ENCODE measurements at places on chromosomes 7 and 10.

DNA sequence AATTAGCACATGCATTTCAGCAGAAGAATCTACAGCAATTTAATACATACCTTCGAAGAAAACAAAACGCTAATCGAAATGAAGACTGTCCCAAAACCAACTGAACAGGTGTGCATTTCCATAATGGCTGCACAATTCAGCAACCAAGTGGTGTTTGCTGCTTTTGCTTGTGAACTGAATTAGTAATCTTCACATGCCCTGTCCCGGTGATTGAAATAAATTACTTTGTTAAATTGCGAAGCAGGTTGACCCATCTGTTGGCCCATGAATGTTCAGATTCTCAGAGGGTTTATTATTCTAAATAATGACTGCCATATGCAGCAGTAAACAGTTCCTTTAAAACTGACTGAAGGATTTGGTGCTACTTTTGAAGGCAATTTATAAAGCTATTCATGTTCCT, 445.2 kb upstream of the NFE2L3 start:
- DNase-seq, result no peak

DNA sequence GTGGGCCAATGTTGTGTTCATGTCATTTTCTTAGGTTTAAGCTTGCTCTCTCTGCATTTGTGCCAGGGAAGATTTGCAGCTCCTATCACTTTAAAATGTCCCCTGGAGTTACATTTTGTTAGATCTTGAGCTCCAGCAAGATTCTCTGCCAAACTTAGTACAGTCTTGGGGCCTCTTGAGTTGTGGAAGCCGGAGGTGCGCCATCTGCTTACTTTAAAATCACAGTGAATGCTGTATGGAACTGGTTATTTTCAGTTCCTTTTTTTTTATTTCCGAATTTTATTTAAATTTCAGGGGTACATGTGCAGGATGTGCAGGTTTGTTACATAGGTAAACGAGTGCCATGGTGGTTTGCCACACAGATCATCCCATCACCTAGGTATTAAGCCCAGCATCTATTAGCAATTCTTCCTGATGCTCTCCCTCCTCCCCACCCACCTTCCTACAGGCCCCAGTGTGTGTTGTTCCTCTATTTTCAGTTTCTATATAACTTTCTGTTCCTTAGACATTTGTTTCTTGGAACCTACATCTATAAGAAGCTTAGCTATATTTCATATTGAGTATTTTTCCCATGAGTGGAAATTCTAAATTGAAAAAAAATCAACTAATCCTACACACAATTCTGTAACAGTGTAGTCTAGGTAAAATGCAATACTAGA, 114.4 kb upstream of the CREB5 start:
- DNase-seq, result peak; percentile 29

DNA sequence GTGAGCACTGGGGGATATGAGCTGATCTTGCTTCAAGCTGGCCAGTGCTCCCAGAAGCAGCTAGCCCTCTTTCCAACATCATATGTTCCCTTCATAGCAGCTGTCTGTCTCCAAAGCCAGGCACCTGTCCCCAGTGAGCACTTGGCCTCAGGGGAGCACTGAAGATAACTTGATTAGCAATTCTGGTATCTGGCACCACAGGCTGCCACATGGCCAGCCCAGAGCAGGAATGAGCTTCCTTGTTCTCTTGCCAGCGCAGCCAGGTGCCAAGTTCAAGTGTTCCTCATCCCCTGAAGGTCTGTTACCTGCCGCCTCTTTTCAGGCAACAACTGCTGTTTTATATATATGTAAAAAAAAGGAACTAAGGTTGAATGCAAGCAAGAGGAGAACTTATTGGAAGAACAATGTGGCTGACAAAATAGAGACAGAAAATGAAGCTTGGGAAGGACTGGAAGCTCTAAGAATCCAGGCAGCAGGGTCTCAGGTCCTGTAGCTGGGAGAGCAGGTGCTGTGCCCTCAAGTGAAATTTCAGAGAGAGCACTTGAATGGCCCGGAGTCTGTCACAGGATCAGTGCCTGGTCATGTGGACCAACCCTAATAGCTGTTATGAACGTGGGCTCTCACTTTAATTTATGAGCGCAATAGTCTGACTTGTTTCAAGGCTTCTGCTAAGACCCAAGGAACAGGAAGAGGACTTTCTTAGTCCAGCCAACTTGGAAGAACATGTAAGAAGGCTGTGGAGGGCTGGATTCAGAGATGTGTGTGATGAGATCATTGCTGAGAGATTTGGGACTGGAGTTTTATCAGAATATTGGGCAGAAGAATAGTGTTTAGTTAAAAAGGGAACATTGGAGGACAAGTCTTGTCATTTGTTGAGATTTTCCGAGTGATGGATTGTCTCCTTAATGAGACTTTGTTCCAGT, 267.2 kb downstream of the GLRX3 start:
- no peak for DNase-seq

GRCh38 chr7:21568762-21569161, 25.9 kb downstream of the DNAH11 start:
- DNase-seq, result peak; percentile 48

GRCh38 chr7:130896051-130896881, 162.3 kb upstream of the KLF14 start:
- DNase-seq, result no peak

DNA sequence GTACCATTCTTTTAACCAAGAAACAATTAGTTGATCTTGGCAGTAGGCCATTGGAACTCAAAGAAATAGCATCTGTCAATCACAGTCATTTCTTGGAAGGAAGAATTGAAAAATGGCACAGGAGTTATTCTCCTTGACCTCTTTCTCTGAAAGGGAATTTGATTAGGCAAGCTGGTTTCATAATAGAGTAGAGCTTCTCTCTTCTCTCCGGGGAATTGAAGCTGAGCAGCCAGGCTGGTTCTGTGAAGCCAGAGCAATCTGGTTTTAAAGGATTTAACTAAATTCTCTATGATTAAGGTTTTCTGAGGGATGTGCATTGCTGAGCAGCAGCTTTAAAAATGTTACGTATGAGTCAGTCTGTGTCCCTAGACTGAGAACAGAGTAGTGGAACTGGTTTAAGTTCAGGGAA, 70.2 kb downstream of the AHCYL2 start:
- DNase-seq, result no peak

GRCh38 chr10:103618575-103619423, 125.3 kb downstream of the NEURL1 start:
- DNase-seq, result no peak

DNA sequence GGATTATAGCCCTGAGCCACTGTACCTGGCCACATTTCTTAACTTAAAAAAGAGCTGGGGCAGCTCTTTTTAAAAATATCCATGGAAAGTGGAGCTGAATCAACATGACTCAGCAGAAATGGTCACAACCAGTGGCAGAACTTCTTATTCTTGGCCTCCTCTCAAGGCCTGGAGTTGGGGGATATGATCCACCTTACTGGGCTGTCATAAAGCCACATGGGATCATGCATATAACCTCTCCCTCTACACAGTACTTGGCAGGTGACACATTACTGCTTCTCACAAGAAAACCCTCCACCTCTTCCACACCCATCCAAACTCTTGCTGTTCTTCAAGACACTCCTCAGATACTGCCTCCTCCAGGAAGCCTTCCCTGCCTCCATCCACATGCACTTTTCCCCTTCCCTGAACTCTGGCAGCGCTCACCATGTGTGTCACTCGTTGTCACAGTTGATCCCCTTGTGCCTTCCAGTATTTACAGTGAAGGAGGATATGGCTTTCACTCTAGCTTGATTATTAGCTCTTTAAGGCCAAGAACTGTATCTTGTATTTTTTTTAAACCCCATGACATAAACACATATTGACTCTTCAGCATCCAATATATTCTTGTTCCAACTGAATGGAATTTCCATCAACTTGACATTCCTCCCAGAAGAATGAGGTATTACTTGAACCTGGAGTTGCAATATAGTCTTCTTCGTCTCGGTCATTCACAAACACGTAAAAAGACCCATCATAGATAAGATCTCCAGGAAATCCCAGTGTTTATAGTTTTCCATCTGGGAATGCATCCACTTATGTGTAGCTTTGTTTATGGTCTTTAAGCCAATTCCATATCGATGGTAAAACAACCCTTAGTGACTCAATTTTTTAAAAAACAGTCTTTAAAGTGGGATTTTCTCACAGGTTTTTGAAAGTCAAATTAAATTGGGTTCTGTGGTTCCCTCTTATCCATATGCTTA, 85.5 kb downstream of the TBXAS1 start:
- no peak for DNase-seq

GRCh38 chr7:94883616-94884015, 23.8 kb upstream of the PPP1R9A start:
- DNase-seq, result no peak

DNA sequence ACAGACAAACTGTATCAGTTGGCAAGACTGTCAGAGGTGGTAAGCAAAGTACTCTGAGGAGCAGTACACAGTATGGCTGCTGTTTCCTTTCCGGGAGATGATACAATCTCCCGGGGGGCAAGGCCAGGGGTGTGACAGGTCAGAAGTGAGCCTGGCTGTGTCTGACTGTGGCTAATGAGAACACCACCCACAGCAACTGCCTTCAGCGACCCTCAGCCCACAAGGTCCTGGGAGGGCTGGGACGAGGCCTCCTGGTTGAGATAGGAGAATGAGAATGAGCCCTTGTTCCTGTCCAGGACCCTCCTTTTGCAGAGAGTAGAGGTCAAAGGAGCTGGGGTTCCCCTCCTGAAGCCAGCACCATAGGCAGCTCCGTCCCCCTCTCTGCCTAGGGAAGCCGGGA, 421.7 kb downstream of the TCERG1L start:
- no peak for DNase-seq

DNA sequence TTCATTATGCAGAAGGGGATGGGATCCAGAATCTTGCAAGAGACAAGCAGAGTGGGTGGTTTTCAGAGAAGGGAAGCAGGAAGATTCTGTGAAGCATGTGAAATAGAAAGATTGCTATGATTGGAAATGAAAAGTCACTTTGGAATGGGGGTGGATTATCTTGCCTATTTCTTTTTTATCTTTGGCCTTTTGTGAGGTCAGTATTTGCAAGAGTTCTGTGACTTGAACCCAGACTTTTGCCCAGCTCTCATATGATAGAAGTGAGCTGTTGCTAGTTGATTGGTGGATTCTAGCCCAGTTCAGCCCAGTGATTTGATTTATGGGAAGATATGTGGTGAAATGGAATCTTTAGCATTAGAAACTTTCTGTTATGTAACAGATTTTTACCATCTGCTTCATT, 17.1 kb downstream of the ENTPD7 start:
- DNase-seq, result no peak

DNA sequence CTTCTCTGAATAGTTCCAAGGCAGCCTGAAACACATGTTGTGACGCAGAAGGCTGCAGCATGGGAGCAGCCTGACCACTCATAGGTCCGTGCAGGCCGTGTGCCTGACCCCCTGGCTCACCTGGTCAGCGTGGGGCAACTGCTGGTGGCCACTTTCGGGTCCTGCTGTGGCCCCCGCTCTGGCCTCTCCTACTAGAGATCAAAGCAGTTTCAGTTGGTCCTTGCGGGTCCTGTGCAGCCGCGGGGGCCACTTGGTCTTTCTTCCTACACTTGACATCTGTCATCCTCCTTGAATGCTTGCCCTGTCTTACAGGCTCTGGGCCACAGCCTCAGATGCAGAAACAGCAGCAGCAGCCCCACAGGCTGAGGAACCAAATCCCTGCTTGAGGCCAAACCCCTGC, 320.8 kb upstream of the ZNF32 start:
- no peak for DNase-seq

DNA sequence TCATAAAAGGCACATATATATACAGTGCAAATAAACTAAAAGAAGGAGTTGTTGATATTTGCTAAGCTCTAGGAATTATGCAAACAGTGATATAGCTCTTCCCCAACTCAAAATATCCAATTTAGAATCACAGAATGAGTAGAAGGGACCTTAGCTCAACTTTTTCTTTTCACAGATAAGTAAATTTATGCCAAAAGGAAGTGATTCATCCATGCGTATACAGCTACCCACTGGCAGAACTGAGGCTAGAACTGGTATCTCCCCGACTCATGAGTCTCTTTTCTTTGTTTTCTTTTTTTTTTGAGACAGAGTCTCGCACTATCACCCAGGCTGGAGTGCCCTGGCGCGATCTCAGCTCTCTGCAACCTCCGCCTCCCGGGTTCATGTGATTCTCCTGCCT, 54.2 kb upstream of the SVIL start:
- no peak for DNase-seq

DNA sequence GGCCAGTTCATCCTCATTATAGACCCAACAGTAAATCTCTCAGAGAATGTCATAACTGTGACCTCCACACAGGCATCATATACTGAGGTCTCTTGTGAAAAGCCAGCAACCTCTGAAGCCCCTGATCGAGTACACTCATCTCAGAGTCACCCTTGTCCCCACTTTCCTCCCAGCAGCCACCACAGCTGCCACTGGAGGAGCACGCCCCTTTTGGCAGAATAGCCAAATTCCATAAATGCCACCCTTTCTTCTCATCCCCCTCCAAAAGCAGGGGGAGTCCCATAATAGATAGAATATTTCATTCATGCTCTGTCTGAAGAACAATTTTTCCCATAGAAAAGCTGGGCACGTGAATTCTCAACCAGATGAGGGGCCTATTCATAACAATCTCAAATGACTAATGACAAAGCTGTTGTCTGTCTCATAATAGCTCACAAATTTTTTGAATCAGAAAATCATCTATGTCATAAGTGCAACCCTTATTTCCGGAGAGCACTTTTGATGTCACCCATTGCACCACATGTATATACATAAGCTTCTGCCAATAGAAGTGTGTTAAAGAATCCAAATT, 47.4 kb downstream of the SGMS1 start:
- no peak for DNase-seq

- DNase-seq, result no peak
These were observed 45.9 kb upstream of the AKR1E2 start for GRCh38 chr10:4780091-4780490.

DNA sequence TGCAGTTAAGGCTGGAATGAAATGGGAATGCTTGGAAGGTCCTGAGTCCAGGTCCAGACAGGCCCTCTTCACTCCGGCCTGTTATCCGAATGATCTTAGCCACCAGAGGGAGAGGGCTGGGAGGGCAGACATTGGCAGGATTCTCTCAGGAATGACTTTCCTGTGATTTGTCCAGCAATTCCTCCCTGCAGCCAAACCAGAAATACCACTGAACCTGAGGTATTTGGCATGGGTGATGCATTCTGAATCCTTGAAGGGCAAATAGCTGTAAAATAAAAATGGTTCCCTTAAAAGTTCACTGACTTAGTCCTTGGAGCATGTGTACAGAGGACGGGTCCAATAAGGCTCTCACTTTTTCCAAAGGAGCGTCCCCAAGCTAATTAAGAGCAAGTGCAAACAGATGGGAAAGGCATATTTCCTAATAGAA, 77.5 kb upstream of the HABP2 start:
- DNase-seq, result no peak

- DNase-seq, result no peak
These were observed 14.6 kb upstream of the GPER1 start for GRCh38 chr7:1073142-1073977.

DNA sequence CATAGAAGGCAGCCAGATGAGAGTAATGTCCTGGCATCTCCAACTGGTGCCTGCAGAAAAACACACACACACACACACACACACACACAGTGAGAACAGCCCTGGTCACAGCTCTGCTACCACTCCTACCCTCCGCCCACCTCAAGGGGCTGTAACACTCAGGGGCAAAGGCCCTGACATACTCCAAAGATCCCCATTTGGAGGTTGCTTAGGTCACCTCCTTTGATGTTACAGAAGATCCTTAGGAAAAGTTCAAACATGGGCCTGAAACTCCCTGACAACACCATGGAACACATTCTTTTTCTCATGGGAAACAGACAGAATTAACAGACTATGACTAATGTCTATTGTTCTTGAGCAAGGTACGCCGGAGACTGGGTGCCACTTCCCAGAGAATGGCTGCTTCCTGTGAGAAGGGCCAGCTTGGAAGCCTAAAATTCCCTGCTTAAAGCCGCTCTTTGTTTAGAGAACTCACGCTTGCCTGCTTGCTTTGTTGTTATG, 27.7 kb downstream of the DENND11 start:
- DNase-seq, result no peak
